ENCODE measurements at places on chromosomes 7 and 10.

GRCh38 chr7:50867034-50867356, 84.3 kb upstream of the GRB10 start:
- no peak for DNase-seq

- DNase-seq: no peak
These were observed 94.3 kb downstream of the CFAP58 start for GRCh38 chr10:104447906-104448305.

GRCh38 chr7:137961200-137962177, 40.4 kb downstream of the CREB3L2 start:
- no peak for DNase-seq

- DNase-seq: no peak
These were observed 104.3 kb downstream of the KIAA1217 start for GRCh38 chr10:24313283-24313682.

DNA sequence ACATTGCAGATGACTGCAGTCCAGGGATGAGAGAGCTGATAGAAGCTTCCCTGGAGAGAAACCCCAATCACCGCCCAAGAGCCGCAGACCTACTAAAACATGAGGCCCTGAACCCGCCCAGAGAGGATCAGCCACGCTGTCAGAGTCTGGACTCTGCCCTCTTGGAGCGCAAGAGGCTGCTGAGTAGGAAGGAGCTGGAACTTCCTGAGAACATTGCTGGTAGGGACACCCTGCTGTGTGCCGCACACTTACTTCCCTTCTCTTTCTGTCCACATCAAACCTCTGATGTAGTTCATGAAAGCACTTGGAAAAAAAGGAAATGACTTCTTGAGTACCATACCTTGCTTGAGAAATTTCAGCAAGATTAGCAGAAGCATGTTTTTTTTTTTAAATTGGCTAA, 25.3 kb downstream of the MAP3K8 start:
- no peak for DNase-seq

DNA sequence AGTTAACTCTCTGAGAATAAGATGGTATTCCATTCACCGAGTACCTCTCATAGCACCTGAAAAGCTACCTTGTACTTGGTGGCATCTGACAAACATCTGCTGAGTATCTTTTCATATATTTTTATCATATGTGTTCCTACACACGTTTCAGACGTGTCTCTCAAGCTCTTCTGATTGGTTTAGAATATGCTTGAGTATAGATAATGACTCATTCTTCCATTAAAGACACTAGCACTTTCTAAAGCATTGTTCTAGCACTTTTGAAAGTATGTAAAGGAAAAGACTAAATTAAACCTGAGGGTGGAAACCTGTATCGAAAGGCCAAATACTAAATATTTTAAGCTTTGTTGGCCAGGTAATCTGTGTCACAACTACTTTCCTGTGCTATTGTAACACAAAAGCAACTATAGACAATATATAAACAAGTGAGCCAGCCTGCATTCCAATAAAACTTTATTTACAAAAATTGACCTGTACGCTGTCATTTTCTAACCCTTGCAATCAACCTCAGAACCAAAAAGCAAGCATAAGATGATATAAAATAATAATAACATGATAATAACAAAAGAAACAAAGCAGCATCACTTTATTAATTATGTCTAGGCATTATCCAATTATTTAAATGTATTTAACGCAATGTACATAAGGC, 95.3 kb downstream of the DGKI start:
- no peak for DNase-seq

GRCh38 chr10:129843702-129844101, 120.4 kb downstream of the EBF3 start:
- no peak for DNase-seq

DNA sequence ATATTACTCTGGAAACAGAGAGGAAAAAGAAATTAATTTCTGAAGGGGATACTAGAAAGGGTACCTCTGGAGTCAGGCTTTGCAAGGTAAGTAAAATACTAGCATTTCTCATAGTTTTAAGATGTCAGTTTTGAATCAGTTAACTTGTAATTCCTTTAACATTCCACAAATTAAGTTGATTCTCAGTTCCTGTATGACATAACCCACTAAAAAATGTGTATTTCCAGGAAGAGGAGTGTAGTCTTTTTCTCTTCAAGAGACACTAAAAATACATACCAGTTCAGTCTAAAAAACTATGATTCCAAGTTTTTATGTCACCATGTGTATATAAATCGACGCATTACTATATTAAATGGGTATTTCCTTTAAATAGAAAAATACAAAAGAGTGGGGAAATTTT, 113.2 kb downstream of the CDK6 start:
- DNase-seq: no peak

GRCh38 chr7:87479951-87480350, 4.5 kb upstream of the ABCB4 start:
- no peak for DNase-seq
